ENCODE measurements at places on chromosomes 6 and 20. TPM values are rescaled to one million over a fixed set of nuclear protein-coding genes. Genes with fewer than 3 reads are reported as not detected.

The RSPH9 gene
- total RNA-seq, result 1.0 TPM

The DNAAF9 gene
- total RNA-seq, result 28.1 TPM

The BEND6 gene
- total RNA-seq, result 12.8 TPM

The XKR7 gene
- total RNA-seq, result 0.05 TPM

The CDSN gene
- total RNA-seq, result not detected

The SPACA1 gene
- not detected for total RNA-seq

The ZNF334 gene
- total RNA-seq, result 20.5 TPM

The TPX2 gene
- 22.7 TPM for total RNA-seq

The HLA-G gene
- total RNA-seq, result not detected

The FAM229B gene
- total RNA-seq, result 27.8 TPM

The VARS1 gene
- 16.7 TPM for total RNA-seq

The ANKRD66 gene
- not detected for total RNA-seq

The PRKN gene
- total RNA-seq, result 6.5 TPM

The C6orf120 gene
- total RNA-seq, result 48.2 TPM

The AIF1 gene
- total RNA-seq, result 42.6 TPM

The ME1 gene
- total RNA-seq, result 12.3 TPM

The HSPA12B gene
- 10.7 TPM for total RNA-seq

The APOBEC2 gene
- total RNA-seq, result 11.4 TPM

The BMP6 gene
- 11.7 TPM for total RNA-seq

The RING1 gene
- 19.1 TPM for total RNA-seq

The ANKRD60 gene
- not detected for total RNA-seq

The HLA-A gene
- total RNA-seq, result 85.1 TPM

The EEF1A2 gene
- total RNA-seq, result 11.2 TPM

The PRRT1 gene
- 0.42 TPM for total RNA-seq

The IRAK1BP1 gene
- 25.4 TPM for total RNA-seq

The TGM3 gene
- total RNA-seq, result not detected

The ACTR5 gene
- 6.2 TPM for total RNA-seq

The LINC00237 gene
- not detected for total RNA-seq

The ZNF165 gene
- 1.0 TPM for total RNA-seq

The RIN2 gene
- total RNA-seq, result 45.5 TPM

The NHLRC1 gene
- 2.4 TPM for total RNA-seq

The RIPOR3 gene
- total RNA-seq, result 8.2 TPM

The RIMS4 gene
- total RNA-seq, result 2.4 TPM

The WFDC10A gene
- not detected for total RNA-seq

The TSBP1 gene
- total RNA-seq, result not detected

The SLC39A7 gene
- 60.0 TPM for total RNA-seq

The PDE10A gene
- total RNA-seq, result 26.6 TPM

The PTCRA gene
- not detected for total RNA-seq

The MDC1 gene
- total RNA-seq, result 9.8 TPM

The CCND3 gene
- total RNA-seq, result 18.1 TPM

The SLC22A2 gene
- total RNA-seq, result not detected

The PROKR2 gene
- not detected for total RNA-seq

The TNFRSF21 gene
- total RNA-seq, result 22.8 TPM

The NMBR gene
- 0.32 TPM for total RNA-seq

The SLC25A27 gene
- total RNA-seq, result 41.5 TPM

The TMEM244 gene
- total RNA-seq, result not detected

The NOTCH4 gene
- 11.2 TPM for total RNA-seq

The EPPIN gene
- total RNA-seq, result not detected

The REV3L gene
- total RNA-seq, result 132 TPM

The FAM83C gene
- 0.21 TPM for total RNA-seq

The OPRM1 gene
- 1.2 TPM for total RNA-seq

The SLC12A5 gene
- total RNA-seq, result 0.69 TPM

The SLC13A3 gene
- 5.4 TPM for total RNA-seq

The GPR63 gene
- total RNA-seq, result 9.7 TPM

The DLK2 gene
- total RNA-seq, result 2.0 TPM

The SSR1 gene
- 100.0 TPM for total RNA-seq

Data from urinary bladder (tissue), 4 donors.